Activated CD4-positive, alpha-beta memory T cell treated with anti-CD3 and anti-CD28 coated beads for 36 hours (primary cell): ENCODE measurements at places on chromosomes 2 and 18. TPM values are rescaled to one million over a fixed set of nuclear protein-coding genes. Genes with fewer than 3 reads are reported as not detected.

DNA sequence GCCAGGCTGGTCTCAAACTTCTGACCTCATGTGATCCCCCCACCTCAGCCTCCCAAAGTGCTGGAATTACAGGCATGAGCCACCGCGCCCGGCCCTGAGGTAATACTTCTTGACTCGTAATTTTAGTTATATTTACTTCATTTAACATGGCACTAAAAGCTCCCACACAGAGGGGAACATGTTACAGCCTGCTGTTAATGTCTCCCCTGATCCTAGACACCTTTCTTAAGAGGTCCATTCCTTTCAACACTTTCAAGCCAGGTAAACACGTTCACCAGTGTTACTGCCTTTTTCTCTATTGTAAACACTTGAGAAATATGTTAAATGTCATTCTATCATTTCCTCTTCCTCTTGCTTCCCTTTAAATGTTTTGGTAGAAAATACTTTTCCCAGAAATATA, 161.4 kb downstream of the METTL4 start:
- no peak overlapping the region for H3K4me3 ChIP-seq
- no peaks in the 10 kb centered on the region for H3K4me1 ChIP-seq
- H3K27ac ChIP-seq: no peak overlapping the region
- no peaks in the 10 kb centered on the region for H3K27me3 ChIP-seq
- H3K36me3 ChIP-seq: no peaks in the 10 kb centered on the region
- no peak for DNase-seq

- no peak overlapping the region for H3K4me3 ChIP-seq
- peaks cover 24% of the 10 kb centered on the region for H3K27me3 ChIP-seq
- DNase-seq: no peak
- H3K36me3 ChIP-seq: no peaks in the 10 kb centered on the region
- peaks cover 8% of the 10 kb centered on the region for H3K4me1 ChIP-seq
Measured at GRCh38 chr2:31222071-31222470, 4.8 kb upstream of the CAPN14 start.

- no peaks in the 10 kb centered on the region for H3K4me1 ChIP-seq
- no peak overlapping the region for H3K27ac ChIP-seq
- H3K4me3 ChIP-seq: no peak overlapping the region
- H3K27me3 ChIP-seq: no peaks in the 10 kb centered on the region
Measured at GRCh38 chr2:240502059-240502429, 55.7 kb downstream of the ANKMY1 start.

- no peak overlapping the region for H3K27ac ChIP-seq
- H3K4me3 ChIP-seq: no peak overlapping the region
- H3K4me1 ChIP-seq: no peaks in the 10 kb centered on the region
- no peak for DNase-seq
- H3K27me3 ChIP-seq: peaks cover 7% of the 10 kb centered on the region
Measured at GRCh38 chr18:36504928-36505327, 207.4 kb downstream of the FHOD3 start.

DNA sequence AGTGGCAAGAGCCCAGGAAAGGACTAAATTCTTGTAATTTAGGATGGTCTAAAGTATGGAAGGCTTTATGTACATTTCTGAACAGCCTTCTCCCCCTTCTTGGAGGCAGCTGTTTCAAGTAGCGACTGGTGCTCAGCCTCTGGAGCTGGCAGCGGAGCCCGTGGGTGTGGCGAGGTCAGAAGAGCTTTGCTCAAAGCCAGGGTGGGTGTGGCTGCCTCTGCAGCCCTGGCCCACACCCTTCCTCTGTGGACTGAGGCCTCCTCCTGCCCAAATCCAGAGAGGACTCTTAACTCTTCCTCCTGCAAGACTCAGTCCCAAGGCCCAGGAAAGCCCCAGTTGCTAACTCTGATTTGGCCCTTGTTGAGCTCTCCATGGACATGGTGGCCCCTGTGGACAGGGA, 202.1 kb upstream of the REV1 start:
- peaks cover 1% of the 10 kb centered on the region for H3K27me3 ChIP-seq
- H3K4me1 ChIP-seq: no peaks in the 10 kb centered on the region
- H3K27ac ChIP-seq: no peak overlapping the region

- H3K4me1 ChIP-seq: peaks cover 26% of the 10 kb centered on the region
- no peak overlapping the region for H3K4me3 ChIP-seq
Measured at GRCh38 chr2:39499336-39499735, 62.3 kb upstream of the MAP4K3 start.

DNA sequence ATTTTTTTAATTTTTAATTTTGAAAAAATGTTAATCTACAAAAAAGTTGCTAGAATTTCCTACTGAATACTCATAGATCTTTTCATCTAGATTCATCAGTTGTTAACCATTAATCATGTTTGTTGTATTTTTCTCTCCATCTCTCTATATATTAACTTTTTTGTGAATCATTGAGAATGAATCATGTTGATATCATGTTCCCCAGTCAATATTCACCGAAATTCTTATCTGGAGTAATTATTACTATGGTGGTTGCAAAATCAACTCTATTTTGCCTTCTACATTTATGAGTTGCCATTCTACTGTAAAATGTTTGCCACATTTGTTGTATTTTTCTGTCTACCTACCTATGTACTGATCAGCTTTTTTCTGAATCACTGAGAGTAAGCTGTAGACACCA, 154.0 kb downstream of the SPP2 start:
- peaks cover 2% of the 10 kb centered on the region for H3K36me3 ChIP-seq
- H3K4me1 ChIP-seq: peaks cover 7% of the 10 kb centered on the region
- DNase-seq: no peak
- no peaks in the 10 kb centered on the region for H3K27me3 ChIP-seq

- no peak for DNase-seq
- H3K27ac ChIP-seq: no peak overlapping the region
- H3K4me3 ChIP-seq: no peak overlapping the region
- H3K4me1 ChIP-seq: peaks cover 15% of the 10 kb centered on the region
Measured at GRCh38 chr2:41899189-41899588, 148.6 kb upstream of the PKDCC start.

DNA sequence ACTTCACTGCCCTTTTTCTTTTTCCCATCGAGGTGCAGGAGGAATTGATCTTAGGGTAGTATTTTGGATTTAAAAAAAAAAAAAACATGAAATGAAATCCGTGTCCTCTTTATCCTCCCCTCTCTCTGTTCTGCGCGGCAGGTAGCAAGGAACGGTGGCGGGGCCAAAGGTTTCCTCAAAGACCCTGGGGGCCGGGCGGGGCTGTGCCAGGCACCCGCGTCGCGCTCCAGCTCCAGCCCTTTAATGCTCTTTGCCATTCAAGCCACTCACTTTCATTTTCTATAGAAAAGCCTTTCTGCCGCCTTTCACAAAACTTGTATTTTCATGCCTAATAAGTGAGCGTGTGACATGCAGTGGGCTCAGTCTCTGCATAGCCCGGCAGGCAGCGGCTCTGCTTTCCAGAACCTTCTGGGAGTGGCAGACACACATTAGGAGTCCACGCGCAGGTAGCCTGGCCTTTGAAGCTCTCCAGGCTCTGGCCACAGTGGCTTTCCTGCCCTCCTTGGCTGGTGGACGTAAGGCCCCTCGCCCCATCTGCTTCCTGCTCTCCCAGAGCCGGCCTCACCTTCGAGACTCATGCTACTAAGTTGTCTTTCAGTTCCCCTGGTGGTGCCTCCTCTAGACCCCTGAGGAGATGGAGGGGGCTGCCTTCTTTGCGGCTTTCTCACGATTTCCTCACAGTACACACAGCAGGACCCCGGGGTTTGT, 41.7 kb downstream of the AGAP1 start:
- H3K4me1 ChIP-seq: no peaks in the 10 kb centered on the region
- no peak overlapping the region for H3K4me3 ChIP-seq
- H3K27ac ChIP-seq: no peak overlapping the region
- no peak for DNase-seq
- H3K27me3 ChIP-seq: peaks cover 10% of the 10 kb centered on the region

GRCh38 chr2:58052978-58053377, 6.4 kb downstream of the VRK2 start:
- H3K27me3 ChIP-seq: no peaks in the 10 kb centered on the region
- H3K4me1 ChIP-seq: peaks cover 24% of the 10 kb centered on the region
- peaks cover 15% of the 10 kb centered on the region for H3K36me3 ChIP-seq
- DNase-seq: no peak

DNA sequence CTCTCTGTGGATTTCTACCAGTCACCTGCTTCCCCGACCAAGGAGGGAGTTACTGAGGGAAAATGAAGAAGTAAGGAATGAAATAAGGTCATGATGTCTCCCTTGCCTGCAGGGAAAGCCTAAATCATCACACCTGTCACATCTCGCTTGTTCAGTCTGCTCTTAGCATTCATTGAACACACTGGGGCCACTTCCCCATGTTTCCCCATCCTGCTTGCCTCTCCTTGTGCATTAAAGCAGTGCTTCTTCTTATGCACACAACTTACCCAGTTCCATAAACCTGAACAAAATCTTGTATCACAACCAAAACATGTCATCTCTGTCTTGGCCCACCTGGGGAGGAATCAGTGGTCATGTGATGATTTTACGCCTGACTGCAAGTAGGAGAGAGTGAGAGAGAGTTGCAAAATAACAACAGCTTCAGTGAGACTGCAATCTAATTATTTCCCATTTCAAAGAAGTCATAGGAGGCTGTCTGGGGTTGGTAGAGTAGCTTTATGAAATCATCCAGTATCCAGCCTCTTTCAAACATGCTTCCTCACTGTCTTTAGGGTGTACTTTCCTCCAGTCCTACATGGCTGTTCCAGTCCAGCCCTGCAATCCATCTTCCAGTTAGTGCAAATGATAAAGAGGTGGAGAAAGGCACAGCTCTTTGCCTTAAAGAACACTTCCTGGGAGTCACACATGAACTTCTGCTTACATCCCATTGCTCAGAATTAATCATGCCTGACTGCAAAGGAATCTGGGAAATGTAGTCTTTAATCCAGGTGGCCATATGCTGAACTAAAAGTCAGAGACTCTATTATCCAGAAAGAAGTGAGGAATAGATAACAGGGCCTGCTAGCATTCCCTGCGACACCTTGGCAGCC, 220.1 kb downstream of the HAUS1 start:
- no peaks in the 10 kb centered on the region for H3K27me3 ChIP-seq
- peaks cover 9% of the 10 kb centered on the region for H3K4me1 ChIP-seq
- no peak overlapping the region for H3K27ac ChIP-seq
- no peak for DNase-seq
- no peak overlapping the region for H3K4me3 ChIP-seq
- H3K36me3 ChIP-seq: no peaks in the 10 kb centered on the region

DNA sequence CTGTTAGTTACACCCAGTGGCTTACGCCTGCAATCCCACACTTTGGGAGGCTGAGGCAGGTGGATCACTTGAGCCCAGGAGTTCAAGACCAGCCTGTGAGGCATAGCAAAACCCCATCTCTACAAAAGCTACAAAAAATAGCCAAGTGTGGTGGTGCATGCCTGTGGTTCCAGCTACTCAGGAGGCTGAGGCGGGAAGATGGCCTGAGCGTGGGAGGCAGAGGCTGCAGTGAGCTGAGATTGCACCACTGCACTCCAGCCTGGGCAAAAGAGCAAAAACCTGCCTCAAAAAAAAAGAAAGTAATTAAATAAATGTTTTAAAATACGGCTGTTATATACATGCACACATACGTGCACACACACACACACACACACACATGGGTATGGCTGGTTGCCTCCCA, 194.8 kb downstream of the HDAC4 start:
- no peak overlapping the region for H3K4me3 ChIP-seq
- H3K27ac ChIP-seq: no peak overlapping the region
- no peak for DNase-seq
- H3K4me1 ChIP-seq: peaks cover 28% of the 10 kb centered on the region
- H3K36me3 ChIP-seq: no peaks in the 10 kb centered on the region
- no peaks in the 10 kb centered on the region for H3K27me3 ChIP-seq

DNA sequence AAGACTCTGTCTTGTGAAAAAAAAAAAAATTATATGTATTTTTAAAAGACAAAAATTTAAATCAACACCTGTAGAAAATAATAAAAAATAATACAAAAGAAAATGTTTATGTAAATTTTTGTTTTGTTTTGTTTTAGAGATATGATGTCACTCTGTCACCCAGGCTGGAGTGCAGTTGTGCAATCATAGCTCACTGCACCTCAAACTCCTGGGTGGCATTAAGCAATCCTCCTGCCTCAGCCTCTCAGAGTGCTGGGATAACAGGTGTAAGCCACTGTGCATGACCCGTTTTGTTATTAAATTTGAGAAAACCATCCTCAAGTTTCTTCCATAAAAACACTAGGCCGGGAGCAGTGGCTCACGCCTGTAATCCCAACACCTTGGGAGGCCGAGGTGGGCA, 56.2 kb upstream of the B3GNT7 start:
- H3K27ac ChIP-seq: no peak overlapping the region
- no peaks in the 10 kb centered on the region for H3K27me3 ChIP-seq
- no peak for DNase-seq
- H3K4me1 ChIP-seq: no peaks in the 10 kb centered on the region

GRCh38 chr2:15935189-15935588, 5.2 kb upstream of the MYCN start:
- H3K4me1 ChIP-seq: peaks cover 5% of the 10 kb centered on the region
- no peak for DNase-seq
- H3K27me3 ChIP-seq: peaks cover 28% of the 10 kb centered on the region
- H3K4me3 ChIP-seq: no peak overlapping the region
- no peaks in the 10 kb centered on the region for H3K36me3 ChIP-seq

DNA sequence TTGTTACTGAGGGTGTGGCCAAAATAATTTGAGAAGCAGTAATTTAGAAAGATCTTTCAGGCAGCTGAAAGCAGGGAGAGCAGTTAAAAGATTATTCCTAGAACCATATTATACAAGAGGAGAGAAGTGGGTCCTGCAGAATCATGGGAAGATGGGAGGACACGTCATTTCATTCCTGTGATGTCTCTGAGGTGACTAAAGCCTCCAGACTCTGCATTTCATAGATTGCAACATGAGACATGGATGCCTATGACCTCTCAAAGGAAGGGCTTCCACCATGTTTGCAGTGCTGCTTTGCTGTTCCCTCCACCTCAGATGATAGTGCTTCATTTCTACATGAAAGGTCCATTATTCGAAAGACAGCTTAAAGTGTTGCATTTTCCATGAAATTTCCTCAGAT, 788.4 kb downstream of the TSN start:
- H3K4me3 ChIP-seq: no peak overlapping the region
- H3K36me3 ChIP-seq: no peaks in the 10 kb centered on the region
- no peak overlapping the region for H3K27ac ChIP-seq

GRCh38 chr2:57622009-57622408, 424.6 kb upstream of the VRK2 start:
- H3K4me3 ChIP-seq: no peak overlapping the region
- no peaks in the 10 kb centered on the region for H3K27me3 ChIP-seq
- no peak for DNase-seq
- no peaks in the 10 kb centered on the region for H3K36me3 ChIP-seq
- H3K27ac ChIP-seq: no peak overlapping the region
- no peaks in the 10 kb centered on the region for H3K4me1 ChIP-seq

GRCh38 chr2:240918258-240919091, 12.3 kb downstream of the CROCC2 start:
- no peak for DNase-seq
- no peak overlapping the region for H3K27ac ChIP-seq
- H3K36me3 ChIP-seq: no peaks in the 10 kb centered on the region
- peaks cover 10% of the 10 kb centered on the region for H3K27me3 ChIP-seq

MCM6 gene
- 284 TPM for total RNA-seq

CFAP65 gene
- not detected for total RNA-seq

CYP20A1 gene
- total RNA-seq: 24.4 TPM

FAP gene
- not detected for total RNA-seq

CAPN13 gene
- not detected for total RNA-seq

MERTK gene
- 1.2 TPM for total RNA-seq

AQP12A gene
- not detected for total RNA-seq

YPEL5 gene
- 43.3 TPM for total RNA-seq

RESP18 gene
- not detected for total RNA-seq

RAD51AP2 gene
- not detected for total RNA-seq

CCDC74A gene
- 7.0 TPM for total RNA-seq

DPP4 gene
- total RNA-seq: 29.9 TPM
